ENCODE measurements at places on chromosomes 5 and 9. TPM values are rescaled to one million over a fixed set of nuclear protein-coding genes. Genes with fewer than 3 reads are reported as not detected.

PCDHB4 gene
- not detected for total RNA-seq

DNA sequence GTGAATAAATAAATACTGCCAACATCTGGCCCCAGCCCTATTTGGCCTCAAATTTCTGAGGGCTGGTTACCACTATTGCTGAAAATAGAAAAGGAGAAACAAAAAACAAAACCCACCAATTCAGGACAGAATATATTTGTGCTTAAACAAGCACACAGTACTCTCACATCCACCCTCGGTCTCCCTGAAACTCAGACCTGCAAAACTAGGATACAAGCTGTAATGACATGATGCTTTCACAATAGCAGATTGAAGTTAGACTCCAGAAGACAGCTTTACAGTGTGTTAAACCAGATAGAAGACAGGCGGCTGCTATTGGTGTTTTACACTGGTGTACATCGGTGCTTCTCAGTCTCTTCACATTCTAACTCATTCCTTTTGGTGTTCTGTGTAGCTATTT lies 214.9 kb upstream of the DMRT1 start:
- no peak for DNase-seq

TMEM252 gene
- not detected for total RNA-seq

DNA sequence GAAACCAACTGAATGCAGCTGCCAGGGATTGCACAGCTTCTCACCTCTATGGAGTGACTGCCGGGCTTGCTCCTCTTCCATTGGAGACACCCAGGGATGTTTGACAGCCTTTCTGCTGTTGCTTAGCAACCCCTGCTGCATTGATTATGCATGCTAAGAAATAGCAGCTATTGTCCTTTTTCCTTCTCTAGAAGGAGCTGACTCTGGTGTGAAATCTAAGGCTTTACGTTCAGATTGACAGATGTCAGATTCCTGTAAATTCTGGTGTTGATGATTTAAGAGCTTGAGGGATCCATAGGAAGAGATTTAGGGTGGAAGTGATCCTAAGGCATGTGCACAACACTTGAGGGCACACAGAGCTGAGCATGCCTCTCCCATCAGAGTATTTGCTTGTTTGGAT lies 267.7 kb downstream of the NTRK2 start:
- DNase-seq = no peak

DNA sequence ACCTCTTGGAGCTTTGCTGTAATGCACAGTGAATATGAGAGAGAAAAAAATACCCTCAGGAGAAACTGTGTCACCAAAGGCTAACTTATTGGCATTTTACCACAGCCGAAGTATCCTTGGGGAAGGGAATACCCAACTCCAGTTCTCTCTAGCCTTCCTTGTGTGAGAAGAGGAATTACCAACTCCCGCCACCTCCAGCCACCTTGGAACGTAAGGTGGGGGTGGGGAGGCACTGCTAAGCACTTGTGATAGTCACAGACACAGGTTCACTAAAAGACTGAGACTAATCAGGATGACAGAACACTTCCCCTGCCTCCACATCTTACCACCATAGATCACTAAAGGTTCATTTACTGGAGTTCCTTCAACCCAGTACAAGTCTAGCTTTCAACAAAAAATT lies 102.0 kb upstream of the ADAMTS19 start:
- DNase-seq = no peak

GRCh38 chr5:58114324-58114723 lies 345.6 kb downstream of the PLK2 start:
- DNase-seq = no peak

DNA sequence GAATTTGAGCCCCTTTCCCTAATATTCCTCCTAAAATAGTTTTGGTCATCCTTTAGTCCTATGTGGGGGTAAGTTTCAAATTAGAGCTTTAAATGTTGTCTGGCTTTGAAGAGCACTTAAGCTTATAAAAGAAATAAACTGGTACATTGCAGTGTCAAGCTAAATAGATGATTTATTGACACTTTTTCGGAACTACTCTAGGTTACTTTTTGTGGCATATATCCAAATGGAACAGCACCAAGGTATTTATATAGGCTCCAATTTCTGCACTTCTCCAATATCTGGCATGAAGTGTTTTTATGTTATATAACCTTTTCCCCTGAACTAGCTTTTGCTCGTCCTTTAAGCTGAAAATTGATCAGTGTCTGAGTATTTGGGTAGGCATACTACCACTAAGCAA lies 402.5 kb downstream of the NFIB start:
- no peak for DNase-seq

DNA sequence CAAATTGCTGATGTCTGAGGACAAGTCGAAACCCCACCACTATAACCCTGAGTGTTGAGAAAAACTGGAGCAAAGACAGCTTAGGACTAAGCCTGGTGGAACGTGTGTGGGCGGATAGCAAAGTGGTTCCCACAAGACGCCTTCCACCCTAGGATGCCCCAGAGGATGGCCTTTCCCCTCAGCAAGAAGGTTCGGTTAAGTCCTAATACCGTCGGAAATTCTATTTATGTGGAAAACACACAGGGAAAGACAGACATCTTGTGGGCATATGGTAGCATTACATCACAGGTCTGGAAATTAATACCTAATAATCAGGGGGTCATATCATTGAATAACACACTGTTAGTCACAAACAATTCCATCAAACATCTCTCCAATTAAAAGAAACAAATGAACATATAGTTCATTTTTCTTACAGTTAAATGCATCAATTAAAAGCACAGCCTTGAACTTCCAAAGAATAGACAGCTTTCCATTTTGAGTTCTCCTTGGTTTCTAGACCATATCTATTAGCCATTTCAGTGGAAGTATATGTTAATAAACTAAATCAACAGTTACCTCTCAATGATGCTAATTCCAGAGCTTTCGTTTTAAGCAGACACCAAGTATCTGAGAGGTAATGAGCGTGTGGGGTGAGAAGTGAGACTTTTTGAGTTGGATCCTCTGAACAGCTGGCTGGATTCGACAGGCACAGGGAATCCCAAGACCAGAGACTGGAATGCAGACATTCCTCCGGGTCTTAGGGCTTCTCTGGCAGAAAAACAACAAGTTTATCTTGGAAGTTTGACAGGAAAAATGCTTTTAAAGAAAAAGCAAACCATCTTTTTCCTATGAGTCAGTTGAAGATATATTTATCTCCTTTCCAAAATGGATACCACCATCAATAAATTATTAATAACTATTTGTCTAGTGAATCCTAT lies 2.9 kb upstream of the ICE1 start:
- no peak for DNase-seq

DNA sequence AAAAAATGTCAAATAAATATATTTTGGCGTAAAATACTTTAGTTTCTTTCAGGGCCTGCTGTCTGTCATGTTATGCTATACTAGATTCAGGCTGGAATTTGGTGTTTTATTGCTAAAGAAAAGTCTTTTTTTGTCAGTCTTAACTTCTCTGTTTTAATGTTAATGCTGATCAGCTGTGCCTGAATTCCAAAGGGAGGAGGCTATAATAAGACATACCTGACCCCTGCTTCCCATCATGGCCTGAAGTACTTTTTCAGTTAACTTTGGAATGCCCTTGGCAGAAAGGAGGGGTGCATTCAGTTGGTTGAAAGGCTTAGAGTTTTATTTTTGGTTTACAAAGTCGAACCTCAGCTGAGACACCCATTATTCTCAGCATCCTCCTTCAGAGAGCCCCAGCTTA lies 58.1 kb upstream of the PANK3 start:
- DNase-seq = no peak

GRCh38 chr9:14895806-14896205 lies 14.4 kb downstream of the FREM1 start:
- no peak for DNase-seq

ZNF879 gene
- 2.9 TPM for total RNA-seq

Measured in CD4-positive, CD25-positive, alpha-beta regulatory T cell (primary cell).